NCI-H2029 treated with DMSO at 0.1 percent for 48 hours (cell line): ENCODE measurements at places on chromosomes 6 and 20.

DNA sequence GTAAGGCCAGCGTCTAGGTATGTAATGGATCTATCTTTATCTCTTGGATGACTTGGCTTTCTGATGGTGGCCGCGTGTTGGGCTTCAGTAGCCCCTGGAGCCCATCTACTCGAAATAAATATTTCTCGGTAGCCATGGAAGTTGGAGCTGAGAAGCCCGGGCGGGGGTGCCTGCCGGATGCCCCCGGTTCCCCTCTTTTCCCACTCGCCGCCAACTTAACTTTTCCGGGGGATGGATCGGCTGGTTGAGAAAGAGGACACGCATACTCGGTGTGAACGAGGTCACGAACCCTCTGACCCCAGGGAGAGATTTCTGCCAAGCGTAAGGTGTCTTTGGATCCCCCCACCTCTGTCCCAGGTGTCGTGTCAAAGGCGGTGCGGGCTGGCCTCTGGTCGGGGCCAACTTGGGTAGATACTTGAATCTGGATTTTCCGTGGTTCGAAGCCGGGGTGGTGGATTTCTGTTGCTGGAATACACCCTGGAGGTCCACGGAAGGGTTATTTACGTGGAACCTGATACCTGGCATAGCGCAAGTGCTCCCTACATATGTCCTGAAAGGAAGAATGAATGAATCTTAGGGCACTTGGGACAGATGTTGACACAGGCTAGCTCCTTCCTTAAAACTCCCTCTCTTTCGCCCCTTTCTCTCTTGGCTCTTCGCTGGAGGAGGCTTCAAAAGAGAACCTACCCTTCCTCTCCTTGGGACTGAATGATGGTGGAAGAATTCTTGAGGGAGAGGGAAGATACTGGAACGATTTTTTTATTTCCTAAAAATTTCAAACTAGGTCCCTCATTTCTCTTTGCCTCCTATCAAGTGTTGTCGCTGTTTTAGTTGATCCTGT is 996 bp downstream of the DOK5 start:
- DNase-seq, result no peak

DNA sequence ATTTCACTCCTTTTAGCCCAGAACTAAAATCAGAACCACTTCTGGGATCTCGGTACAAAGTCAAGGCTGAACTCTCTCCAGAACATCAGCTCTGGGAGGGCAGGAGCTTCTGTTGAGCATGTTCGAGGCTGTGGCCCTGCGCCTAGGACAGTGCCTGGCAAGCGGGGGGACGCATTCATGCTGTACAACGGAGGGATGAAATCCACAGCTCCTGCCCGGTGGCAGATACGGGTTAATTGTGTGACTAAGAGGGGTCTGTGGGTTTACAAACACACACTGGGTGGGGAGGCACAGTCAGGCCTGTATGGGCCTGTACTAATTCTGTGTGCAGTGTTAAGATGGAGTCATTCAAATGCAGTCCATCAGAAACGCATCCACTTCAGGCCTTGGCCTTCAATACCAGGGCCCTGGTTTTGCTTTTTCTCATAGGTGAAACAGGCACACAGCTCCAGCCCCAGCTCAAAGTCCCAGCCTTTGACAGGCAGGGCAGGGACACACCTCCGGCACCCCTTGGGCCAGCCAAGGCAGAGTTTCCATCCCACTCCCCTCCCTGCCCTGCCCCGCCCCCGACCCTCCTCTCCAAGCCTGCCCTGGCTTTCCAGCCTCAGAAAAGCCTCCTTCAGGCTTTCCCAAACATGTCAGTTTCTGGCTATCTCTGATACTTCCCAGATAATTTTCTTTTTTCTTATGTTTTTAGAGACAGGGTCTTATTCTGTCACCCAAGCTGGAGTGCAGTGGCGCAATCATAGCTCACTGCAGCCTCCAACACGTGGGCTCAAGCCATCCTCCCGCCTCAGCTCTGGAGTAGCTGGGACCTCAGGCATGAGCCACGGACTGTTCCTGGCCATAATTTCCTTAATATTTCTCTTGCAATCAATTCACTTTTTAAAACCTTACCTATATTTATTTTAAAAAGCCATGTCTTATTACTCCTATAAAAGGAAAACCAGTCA is 109.8 kb downstream of the SULF2 start:
- no peak for DNase-seq

GRCh38 chr6:139027620-139028182 is 844 bp upstream of the ABRACL start:
- no peak for DNase-seq

- DNase-seq, result no peak
These were observed 8.9 kb upstream of the IGF2R start for GRCh38 chr6:159959976-159960384.

- no peak for DNase-seq
These were observed 80.3 kb downstream of the UNC5CL start for GRCh38 chr6:40958738-40959137.

GRCh38 chr20:4607287-4607713 is 114.4 kb upstream of the PRND start:
- peak; percentile 62 for DNase-seq

DNA sequence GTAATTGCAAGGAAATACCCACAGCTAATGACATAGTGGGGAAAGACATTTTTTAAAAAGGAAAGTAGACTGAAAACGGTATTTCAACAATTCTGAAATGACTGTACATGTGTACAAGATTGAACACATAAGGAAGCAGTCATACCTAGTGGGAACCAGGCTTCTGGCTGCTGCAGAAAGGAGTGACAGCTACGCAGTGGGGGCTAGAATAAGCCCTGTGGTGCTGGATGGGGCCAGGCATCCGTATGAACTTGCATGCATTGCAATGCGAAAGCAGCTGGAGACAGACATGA is 54.9 kb upstream of the GPR31 start:
- no peak for DNase-seq

GRCh38 chr6:56730663-56731529 is 88.2 kb upstream of the DST start:
- no peak for DNase-seq

DNA sequence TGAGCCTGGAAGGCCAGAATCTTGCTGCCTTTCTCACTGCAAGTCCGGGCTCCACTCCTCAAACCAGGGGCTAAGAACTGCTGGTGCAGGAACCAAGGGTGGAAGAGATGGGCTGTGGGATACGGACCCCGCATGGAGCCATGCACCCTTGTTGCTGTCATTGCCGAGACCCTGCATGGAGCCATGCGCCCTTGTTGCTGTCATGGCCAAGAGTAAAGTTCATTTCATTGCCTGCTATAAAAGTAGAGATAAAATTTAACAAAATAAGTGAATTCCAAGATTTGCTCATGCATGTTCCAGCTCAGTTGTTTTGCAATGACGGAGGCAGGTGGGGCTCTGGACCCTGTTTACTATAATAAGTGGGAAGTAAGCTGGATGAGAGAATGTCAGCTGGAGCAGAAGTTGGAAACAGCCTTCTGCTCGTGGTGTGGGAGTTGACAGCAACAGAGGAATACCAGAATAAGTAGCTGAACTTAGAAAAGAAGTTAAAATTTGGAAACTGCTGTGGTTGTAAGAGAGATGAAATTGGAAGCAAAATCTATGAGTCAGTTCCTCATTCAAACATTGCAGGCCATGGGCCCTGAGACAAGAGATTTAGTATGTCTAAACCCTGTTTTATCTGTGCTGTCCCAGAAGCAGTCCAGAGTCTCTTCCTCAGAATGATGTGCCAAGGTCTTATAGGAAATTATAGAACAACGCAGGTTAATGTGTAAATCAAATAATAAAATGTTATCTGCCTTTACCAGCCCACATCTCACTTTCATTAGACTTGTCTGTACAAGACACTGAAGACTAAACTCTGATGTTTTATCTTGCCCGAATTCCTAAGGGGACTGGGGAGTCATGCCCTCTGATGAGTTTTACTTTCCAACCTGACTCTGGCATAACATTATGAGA is 15.8 kb upstream of the THBS2 start:
- DNase-seq, result no peak

DNA sequence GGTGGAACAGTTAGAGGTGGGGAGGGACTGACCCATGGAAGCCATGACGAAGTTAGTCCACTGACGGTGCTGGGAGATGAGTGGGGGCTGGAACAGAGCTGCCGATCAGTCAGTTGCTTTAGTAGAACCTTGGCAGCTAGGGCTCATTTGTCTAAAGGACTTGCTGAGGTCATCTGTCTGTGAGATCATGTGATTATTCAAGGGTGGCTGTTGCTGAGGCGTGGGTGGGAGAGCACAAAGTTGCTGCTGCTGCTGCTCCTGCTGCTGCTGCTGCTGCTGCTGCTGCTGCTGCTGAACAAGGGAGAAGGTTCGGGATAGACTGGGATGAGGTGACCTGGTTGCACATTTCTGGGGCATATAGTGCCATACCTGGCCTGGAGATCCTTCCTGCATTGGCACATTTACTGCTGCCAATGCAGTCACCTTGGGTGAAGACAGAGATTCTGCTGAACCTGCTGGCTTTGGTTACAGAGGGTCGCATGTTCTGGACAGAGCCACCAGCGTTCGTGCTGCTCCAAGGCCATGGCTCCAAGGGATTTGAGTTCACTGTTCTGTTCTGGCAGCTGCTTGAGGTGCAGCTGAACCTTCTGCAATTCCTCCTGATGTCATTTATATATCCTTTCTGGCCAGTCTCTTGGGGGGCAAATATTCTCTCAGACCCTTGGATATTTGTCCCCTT is 840.5 kb downstream of the HACE1 start:
- DNase-seq, result no peak

DNA sequence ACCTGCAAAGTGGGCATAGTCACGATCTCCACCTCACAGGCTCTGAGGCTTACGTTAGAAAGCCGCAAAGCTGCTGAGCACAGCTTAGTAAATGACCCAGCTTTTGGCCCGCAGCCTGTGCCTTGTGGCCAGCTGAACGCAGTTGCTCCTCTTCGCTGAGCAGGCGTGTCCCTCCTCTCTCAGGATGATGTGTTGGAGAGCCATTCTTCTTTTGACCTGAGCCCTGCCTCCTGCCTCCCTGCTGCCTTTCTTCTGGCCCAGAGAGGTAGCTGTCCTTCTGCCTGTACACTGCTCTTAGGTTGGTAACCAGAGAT is 47.6 kb upstream of the MYL9 start:
- DNase-seq, result no peak

GRCh38 chr6:119467488-119468081 is 118.0 kb upstream of the MAN1A1 start:
- DNase-seq, result no peak

GRCh38 chr6:134740473-134741199 is 209.3 kb downstream of the ALDH8A1 start:
- no peak for DNase-seq

DNA sequence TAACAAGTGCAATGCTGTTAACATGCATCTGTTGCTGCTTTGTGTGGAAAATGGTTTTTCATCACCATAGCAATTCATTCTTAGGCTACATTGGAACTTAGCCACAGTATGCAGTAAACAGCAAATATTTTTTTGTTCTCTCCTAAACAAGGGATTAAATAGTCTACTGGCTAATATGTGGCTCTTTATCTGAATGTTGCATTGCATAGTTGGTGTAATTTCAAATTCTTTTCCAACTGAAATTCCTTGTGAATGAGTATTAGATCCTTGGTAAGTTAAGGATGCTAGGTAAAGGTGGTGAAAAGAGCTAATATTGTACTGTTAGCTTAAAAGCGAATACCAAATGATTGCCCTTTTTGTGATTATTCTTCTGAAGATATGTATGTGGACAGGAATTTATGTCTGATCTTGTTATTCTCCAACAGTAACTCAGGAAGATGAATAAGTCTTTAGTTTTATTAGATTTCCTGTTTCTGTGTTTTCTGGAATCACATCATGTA is 958 bp downstream of the MLIP start:
- DNase-seq, result no peak

DNA sequence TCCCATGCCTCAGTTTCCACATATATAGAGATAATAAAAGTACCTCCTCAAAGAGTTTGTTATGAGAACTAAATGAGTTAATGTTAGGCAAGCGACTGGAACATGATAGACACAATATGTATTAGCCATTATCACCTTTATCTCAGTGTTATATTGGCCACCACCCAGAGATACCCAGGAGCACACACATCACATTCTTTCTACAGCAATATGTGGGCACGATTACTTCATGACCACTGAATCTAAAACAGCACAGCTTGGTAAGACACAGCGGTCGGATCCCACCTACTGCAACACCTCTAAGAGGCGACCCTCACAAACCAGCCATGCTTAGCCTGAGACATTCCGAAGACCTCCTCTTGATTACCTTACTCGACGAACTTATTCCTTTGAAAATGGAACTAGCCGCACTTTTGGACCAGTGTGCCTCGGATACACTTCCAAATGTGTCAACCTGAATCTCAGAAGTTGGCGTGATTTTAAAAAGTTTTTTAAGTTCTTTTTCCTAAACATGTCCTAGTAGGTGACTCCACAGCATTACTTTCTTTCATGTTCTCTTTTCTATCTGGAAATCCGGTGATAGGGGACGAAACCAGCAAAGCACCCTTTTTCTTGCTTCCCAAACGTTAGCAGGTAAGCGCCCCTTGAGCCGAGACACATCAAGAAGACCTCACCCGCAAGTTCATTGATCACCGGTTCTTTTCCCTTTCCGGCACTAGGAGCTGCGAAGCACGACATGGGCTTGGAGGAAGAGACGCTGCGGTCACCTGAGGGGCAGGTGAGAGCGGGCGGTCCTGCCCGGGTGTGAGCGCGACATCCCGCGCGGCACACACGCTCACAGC is 923 bp downstream of the GMDS start:
- peak; percentile 27 for DNase-seq

- no peak for DNase-seq
These were observed 171.3 kb downstream of the TMEM242 start for GRCh38 chr6:157151989-157152388.

- peak; percentile 84 for DNase-seq
These were observed 93.8 kb downstream of the FOXA2 start for GRCh38 chr20:22490287-22491193.

GRCh38 chr6:3449750-3450305 is 7.0 kb downstream of the SLC22A23 start:
- DNase-seq, result no peak

GRCh38 chr6:25329982-25330381 is 50.8 kb downstream of the CARMIL1 start:
- no peak for DNase-seq

DNA sequence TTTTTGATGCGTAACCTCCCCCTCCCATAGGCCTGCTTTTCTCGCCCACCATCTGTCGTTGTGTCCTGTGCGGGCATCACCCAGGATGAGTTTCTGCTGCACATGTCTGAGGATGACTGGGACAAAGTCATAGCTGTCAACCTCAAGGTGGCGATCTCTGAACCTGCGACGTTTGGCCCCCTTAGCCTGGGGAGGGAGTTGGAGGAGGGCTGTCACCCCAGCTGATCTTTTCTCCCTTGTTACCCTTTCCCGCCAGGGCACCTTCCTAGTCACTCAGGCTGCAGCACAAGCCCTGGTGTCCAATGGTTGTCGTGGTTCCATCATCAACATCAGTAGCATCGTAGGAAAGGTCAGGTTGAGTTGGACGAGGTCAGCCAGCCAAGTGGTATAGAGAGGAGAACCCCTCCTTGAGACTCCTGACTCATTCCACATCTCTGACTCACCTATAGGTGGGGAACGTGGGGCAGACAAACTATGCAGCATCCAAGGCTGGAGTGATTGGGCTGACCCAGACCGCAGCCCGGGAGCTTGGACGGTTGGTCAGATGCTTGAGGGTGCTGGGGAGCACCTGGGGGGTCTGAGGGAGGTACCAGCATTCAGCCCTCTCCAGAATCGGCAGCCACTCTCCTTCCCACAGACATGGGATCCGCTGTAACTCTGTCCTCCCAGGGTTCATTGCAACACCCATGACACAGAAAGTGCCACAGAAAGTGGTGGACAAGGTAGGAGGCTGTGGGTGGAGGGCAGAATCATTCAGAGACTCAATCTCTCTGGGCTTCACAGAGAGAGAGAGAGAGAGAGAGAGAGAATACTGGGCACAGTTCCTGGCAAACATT is 954 bp downstream of the HSD17B8 start:
- DNase-seq, result no peak
